Motor neuron (in vitro differentiated cells): ENCODE measurements at places on chromosomes 3 and 15. TPM values are rescaled to one million over a fixed set of nuclear protein-coding genes. Genes with fewer than 3 reads are reported as not detected.

Gene DLEC1
- 1.9 and 2.5 TPM in 2 replicates for total RNA-seq

Gene ABI3BP
- 4.2 and 6.2 TPM in 2 replicates for total RNA-seq

Gene ST8SIA2
- total RNA-seq, result 16.4 and 21.5 TPM in 2 replicates

Gene AGTR1
- 0.38 and 0.49 TPM in 2 replicates for total RNA-seq

Gene USP50
- total RNA-seq, result not detected in 2 replicates

Gene NPAP1
- 0.09 and 0.13 TPM in 2 replicates for total RNA-seq

Gene PIGB
- total RNA-seq, result 6.2 and 9.5 TPM in 2 replicates

Gene PLA2G4F
- total RNA-seq, result 0.05 and 0.26 TPM in 2 replicates

Gene STAC
- total RNA-seq, result 8.1 and 18.2 TPM in 2 replicates

Gene PRC1
- total RNA-seq, result 108 and 116 TPM in 2 replicates

- ATAC-seq, result no peak
These were observed 30.8 kb upstream of the MAP3K13 start for GRCh38 chr3:185332026-185332735.

DNA sequence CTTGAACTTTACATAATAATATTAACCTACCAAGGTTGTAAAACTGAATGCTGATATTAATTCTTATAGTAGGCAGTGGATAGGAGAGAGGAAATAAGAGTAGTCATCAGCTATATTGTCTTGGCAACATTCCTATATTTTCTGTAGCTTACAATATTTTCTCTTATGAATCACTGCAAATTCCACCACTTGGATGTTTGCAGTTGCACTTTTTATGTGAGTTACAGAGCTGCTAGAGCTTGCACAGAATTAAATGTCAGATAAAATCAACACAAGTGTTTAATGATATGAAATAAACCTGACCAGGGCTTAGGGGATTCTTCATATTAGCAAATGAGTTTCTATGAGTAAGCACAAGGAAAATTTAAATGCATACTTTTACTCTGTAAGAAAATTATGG, 1710.1 kb downstream of the SI start:
- ATAC-seq, result no peak

DNA sequence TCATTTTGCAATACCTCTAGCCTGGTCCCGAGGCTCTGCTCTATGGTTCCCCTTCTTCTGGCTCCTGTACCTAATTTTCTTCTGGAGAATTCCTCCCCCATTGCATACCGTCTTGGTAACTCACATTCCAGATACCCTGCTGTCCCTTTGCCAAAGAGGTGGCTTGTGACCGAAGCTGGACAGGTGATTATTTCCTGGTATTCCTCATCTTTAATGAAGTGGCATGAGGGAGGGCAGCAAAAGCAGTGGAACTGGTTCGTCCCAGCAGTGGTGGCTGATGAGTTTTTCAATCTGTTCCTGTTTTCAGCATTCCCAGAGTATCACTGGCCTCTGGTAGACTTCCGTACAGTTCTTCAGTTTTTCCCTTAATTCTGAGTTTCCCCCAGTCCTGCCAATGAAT, 186.2 kb upstream of the CADPS start:
- ATAC-seq, result no peak

- peak; percentile 98 for ATAC-seq
These were observed 74.3 kb upstream of the EOMES start for GRCh38 chr3:27796365-27796875.

DNA sequence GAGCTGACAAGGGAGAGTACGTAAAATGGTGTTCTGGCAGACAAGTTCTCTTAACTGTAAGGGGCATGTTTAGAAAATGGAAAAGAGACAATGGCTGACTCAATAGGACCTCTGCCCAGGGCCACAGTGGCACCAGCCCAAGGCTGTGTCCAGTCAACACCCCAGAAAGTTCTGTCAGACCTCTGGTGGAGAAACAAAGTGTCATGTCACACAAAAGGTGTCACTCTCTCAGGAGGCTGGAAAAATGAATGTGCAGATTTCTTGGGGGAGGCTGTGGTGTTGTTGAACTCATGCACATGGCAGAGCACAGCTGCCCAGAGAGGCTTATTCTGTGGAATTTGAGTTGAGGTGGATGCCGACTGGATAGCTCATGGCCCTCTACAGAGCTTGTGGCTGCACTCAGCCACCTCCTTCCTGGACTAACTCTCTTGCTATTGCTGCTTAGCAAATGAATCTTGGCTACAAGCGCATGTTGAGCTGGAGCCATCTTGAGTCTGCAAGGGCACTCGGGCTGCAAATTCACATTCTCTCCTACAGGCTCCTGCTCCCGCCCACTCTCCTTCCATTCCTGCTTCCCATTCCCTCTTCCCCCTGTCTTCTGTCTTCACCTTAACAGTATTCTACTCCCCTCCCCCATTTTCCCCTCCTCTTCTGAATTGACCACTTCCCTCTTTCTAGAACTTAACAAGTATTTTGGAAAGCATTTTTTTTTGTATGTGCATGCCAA, 55.8 kb upstream of the SLC7A14 start:
- ATAC-seq, result no peak

DNA sequence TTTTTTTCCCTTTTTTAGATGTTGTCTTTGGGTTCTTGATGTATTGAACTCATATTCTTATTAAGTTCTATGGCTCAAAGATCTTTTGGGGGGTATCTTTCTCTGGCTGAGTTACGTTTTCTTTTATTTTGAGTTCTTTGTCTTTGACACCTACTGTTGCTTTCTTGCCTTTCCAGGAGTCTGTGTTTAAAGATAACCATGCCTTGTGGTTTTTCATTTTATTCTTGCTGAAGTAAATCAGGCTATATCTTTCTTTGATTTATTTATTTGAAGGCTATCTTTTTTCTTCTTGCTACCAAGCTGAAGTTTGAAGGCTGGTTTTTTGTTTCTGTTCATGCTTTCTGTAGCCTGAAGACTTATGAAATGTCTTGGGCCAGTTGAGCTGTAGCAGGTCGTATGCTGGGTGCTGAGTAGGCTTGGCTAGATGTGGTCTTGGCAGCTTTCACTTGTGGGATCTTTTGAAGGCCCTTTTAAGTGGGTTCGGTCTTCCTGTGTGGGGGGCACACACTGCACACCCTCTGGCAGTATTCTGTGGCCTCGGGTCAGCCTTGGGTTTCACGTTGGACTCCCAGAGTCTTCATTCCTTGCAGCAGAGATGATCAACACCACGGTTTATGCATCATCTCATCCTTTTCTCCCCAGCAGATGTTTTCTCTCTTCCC, 17.5 kb downstream of the SLCO3A1 start:
- no peak for ATAC-seq

- no peak for ATAC-seq
These were observed 63.1 kb downstream of the LSM3 start for GRCh38 chr3:14241716-14242115.

DNA sequence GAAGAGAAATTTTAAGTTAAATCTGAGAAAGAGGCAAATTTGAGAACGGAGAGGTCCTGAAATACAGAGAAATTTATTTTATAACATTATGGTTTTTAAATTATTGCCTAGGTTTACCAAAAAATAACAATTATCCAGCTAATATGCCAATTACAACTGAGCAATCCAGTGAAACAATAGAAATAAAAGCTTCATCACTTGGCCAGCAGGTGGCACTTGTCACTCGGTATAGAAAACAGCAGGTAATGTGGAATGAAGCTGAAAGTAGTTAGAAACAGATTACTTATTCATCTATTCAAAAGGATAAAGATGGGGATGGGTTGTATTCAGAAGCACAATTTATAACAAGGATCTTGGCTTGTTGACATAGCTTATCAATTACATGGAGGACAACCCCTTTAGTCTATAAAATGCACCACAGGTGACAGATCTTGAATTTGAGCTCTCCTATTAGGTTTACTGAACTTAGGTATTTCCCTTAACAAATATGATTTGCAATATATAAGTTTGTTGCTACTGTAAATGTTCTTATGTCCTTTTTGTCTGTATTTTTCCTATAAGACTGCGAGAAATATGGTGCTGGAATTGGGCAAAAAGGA, 70.1 kb upstream of the GUCA1C start:
- peak; percentile 64 for ATAC-seq

DNA sequence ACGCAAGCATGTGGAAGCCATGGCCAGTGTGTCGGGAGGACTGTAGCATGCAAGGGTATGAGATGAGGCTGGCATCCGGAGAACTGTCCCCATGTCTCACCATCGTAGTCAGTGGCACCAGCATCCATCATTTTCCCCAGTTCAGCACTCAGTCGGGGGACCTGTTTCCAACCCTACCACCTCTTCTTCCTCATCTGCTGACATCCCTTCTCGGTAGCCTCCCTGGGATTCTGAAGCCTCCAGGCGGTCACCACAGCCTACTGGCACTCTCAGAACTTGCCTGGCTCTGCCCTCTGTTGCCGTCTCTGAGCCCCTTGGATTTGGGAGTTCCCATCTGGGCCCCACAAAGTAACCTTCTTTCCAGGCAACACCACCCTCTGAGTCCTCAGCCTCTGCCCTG, 131.1 kb upstream of the ABHD17C start:
- no peak for ATAC-seq

DNA sequence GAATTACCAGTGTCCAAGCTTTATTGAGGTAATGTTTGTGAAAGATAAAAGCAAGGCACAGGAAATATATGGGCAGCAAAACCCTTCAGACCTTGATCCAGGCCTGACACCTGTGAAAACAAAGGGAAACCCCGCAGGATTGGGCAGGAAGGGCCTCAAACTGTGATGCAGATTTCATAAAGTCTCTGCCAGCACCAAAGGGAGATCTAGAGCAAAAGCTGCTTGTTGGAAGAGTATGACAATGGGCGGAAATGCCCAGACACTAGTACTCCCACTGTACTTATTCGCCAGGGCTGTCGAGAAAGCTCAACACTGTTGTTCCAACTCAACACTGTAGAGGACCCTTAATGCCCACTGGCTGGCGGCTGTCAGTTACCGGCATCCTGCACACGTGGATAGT, 207.9 kb downstream of the CD47 start:
- ATAC-seq, result no peak

- no peak for ATAC-seq
These were observed 26.6 kb downstream of the BTLA start for GRCh38 chr3:112472691-112473090.

GRCh38 chr15:26661748-26662147, 111.1 kb downstream of the GABRB3 start:
- ATAC-seq, result peak; percentile 31

DNA sequence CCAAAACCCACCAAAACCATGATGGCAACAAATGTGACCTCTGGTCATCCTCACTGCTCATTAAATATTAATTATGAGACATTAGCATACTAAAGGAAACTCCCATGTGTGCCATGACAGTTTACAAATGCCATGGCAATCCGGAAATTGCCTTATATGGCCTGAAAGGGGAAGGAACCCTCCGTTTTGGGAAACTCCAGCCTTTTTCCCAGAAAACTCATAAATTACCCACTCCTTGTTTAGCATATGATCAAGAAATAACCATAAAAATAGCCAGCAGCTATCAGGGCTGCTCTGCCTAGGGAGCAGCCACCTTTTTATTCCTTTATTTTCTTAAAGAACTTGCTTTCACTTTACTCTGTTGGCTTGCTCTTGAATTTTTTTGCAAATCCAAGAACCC, 992.7 kb downstream of the NTRK3 start:
- no peak for ATAC-seq

DNA sequence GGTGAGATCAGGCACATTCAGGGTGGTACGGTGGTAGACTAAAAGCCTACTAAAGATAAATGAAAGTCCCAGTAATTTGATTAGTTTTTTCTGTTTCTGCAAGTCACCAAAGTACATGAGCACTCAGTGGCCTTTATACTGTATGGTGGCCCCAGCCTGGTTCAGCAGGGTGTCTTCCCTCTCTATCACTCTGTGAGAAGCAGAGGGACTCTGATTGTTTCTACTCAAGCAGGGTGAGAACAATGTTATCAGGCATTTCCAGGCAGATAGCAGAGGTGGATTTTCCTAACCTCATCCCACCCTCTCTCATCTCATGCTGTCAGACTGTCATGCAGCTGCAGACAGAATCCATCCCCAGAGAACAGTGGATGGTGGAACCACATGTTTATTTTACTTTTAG, 71.5 kb upstream of the BFSP2 start:
- no peak for ATAC-seq

DNA sequence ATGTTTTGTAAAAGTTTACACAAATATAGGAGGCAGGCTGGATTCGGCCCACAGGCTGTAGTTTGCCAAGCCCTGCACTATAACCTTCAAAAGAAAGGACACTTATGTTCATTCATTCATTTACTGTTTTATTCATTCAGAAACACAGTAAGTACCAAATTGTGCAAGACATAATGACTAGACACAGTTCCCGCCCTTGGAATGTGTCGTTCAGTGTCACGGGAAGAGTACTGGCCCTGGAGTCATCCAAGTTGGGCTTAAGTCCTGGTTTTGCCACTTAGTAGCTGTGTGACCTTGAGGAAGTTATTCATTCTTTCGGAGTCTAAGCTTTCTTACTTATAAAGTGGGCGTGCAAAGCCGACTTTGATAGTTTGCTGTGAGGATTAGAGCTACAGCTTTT, 22.0 kb downstream of the COLQ start:
- no peak for ATAC-seq

DNA sequence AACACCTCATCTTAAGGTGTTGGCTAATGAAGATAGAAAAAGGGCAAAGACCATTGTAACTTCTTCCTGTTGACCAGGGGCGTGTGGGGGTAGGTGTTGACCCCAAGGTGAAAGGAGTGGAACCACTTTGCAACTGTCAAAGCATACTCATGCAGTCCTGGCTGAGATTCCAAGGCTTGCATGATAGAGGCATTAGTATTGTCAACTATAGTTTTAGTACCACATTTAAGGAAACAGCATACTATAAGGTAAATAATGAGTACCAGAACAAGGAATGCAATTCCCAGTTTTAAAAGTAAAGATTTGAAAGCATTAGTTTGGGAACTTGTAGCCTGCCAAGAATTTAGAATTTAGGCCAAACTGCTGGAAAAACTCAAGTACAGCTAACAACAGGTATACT, 27.8 kb upstream of the ADGRG7 start:
- no peak for ATAC-seq

- no peak for ATAC-seq
These were observed 3.6 kb downstream of the ONECUT1 start for GRCh38 chr15:52786436-52787122.

- no peak for ATAC-seq
These were observed 13.0 kb downstream of the FBLN2 start for GRCh38 chr3:13561967-13562366.

- no peak for ATAC-seq
These were observed 140.7 kb downstream of the GADL1 start for GRCh38 chr3:30753766-30754165.
